GM19239 (cell line): ENCODE measurements at places on chromosomes 1 and 21.
A peak's percentile ranks its signal among the peaks of the same experiment; 100 is the strongest.

DNA sequence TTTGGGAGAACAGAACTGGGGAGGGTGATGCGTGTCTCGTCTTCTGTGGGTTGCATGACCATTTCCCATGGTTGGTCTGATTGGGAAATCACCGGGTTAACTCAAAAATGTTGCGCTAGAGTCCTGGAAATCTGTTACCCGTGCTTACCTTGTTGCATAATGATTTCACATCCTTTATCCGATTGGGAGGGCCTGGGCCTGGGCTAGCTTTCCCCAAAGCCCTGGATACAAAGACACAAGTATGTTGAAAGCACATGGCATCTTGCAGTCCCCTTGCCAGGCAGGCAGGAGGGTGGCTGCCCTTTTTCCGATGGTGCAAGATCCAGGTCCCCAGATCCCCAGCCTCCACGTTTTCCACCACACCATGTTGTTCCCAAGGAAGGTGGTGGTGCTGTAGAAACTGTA is 582 bp downstream of the TRPM2 start:
- no peak for DNase-seq

DNA sequence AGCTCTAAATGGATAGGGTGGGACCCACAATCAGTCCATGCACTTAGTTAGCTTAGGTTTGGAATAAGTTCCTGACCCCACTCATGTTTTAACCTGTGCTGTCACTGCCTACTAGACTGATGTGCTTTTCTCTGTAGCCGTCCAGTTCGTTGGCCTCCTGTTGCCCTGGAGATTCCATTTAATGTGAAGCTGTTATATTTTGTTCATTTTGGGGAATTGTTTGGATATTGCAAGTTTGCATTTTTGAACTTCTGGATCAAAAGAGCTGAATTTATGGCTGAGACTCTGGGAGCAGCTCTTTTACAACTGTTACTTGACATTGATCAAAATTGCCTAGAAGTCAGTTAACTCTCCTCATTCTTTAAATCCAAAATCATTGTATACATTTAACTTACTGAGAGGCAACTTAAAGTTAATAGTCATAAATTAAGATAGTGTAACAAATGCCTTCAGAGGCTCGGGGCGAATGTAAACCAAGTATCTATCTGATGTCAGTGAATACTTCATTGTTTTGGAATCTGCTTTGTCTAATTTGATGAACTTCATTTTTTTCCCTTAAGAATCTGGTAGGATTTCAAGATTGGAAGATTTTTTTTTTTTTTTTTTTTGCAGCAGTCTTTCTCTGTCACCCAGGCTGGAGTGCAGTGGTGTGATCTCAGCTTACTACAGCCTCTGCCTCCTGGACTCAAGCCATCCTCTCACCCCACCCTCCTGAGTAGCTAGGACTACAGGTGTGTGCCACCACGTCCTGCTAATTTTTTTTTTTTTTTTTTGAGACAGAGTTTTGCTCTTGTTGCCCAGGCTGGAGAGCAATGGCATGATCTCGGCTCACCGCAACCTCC is 38.1 kb downstream of the MIGA1 start:
- no peak for DNase-seq

DNA sequence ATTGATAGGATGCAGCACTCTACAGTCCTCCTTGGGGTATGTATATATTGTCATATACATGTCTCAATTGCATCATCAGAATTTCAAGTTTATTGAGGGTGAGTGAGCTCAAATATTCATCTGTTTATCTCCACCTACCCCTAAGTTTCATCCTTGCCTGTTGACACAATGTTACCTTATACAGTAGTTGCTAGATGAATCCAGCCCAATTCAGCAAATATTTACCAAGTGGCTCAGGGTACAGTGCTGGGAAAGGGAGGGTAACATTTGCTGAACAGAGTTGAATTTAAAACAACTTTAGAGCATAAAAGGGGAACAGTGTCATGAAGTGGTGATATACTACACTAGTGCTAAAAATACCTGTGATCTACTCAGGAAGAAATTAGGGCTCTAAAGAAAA is 14.4 kb downstream of the ELAVL4 start:
- no peak for DNase-seq

DNA sequence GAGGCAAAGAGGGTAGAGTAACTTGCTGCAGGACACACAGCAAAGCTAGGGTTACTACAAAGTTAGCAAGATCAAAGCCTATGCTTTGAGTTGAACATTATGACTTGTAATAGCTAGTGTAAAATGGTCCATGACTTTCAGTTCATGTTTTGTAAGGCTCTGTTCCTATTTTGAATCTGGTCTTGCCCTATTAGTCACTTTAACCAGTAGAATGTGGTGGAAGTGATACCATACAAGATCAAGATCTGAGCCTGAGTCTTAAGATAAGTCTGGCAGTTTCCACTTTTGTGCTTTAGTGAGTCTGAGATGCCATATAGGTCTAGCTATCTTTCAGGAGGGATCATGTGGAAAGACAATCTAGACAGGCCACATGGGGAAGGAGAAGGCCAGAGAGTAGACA is 282.1 kb upstream of the BRINP3 start:
- DNase-seq = no peak

DNA sequence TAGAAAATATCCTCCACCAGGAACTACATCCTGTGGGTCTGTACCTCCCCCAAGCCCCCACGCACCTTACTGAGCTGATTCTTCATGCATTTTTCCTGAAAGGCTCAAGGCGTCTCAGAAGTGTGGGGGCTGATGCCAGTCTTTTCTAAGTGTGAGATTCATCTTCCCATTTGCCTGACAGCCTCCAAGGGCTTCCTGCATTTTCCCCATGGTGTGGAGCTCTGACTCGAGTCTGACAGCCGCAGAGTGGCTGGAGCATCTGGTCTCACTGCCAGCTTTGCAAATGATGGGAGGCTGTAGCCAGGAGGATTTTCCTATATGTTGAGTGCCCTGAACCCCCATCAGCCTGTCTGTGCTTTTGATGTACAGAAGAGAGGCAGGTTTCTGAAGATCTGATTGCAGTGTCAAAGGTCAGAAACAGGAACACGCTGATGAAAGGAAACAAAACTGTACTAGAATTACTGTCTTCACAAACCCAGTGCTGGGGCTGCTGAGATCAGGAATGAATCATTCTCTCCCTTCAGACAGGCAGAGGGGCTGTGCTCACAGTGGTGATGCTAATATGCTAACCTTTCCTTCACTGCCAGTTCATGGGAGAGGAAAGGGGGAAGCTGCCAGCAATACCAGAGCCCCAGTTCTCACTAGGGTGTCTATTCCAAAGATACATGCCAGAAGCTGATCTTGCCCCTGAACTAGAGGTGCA is 201.5 kb upstream of the C1orf174 start:
- no peak for DNase-seq

DNA sequence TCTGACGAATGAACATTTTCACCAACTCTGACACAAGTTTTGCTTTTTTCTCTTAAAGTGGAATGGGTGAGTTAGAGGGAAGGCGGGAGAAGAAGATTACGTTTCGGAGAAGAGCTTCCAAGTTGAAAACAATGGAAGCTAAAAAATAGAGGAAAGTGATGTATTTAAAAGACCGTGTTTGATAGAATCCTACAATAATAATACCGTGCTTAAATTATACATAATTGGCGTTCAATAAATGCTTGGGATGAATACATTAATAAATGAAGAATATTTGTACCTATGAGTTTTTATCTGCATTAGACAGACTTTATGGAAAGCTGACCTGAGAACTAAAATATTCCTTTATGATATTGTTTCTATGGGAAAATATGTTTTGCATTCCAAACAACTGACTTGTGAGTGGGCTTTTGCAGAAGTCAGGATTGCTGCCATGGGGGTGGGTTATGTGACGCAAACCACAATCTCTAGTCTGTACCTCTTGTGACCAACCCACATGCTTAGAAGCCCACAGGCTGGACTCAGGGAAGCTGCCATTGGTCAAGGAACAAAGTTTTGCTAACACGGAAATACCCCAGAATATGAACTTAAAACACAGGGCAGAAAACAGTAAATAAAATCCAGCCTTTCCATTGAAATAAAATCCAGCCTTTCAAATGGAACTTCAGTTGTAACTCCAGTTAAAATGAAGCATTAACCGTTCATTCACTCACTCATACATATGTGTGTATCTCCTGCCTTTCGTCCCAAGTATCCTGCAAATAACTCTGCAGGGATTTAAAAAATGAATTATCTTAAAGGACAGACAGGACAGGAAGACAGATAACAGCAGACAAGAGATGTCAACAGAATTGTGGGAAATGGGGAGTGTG is 21.3 kb upstream of the ATF3 start:
- no peak for DNase-seq

DNA sequence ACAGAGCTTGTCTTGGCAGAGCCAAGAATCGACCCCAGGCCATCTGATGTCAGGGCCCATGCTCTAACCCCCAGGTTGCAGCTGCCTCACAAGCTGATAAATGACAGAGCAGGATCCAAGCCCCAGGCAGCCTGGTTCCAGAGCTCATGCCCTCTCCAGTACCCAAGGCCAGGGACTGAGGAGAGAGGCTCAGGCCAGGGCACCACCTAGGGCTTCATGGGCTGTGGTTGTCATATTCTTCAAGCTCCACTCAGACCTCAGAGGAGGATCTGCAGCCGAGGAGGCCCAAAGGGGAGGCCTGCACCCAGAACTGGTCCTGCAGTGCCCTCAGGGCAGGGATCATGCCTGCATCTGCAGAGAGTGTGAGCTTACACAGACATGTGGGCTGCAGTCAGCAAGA is 301.1 kb downstream of the MATN1 start:
- no peak for DNase-seq

DNA sequence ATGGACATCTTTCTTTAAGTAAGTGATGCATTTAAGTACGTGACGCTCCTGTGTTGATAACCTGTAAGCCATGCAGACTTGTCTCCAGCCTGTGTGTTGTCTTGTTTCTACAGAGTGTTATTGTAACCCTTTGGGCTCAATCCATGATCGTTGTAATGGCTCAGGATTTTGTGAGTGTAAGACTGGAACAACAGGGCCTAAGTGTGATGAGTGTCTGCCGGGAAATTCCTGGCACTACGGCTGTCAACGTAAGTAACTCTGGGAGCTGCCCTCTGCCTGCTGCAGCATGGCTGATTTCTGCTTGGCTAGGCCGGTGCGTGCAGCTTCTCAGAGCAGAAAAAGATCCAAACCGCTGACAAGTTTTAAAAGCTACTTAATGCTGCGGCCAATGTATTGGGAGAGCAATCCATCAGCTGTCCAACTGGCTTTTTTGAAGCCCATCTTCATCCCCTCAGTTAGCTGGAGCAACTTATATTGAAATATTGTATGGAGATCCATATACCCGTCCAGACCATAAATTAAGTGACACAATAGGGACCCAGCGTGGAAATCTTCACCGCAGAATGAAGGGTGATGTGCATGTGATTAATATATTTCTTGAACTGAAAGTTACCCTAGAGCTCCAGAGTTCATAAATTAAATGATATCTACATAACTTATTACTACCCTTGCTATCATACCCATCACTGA is 295.9 kb downstream of the NTNG1 start:
- no peak for DNase-seq

DNA sequence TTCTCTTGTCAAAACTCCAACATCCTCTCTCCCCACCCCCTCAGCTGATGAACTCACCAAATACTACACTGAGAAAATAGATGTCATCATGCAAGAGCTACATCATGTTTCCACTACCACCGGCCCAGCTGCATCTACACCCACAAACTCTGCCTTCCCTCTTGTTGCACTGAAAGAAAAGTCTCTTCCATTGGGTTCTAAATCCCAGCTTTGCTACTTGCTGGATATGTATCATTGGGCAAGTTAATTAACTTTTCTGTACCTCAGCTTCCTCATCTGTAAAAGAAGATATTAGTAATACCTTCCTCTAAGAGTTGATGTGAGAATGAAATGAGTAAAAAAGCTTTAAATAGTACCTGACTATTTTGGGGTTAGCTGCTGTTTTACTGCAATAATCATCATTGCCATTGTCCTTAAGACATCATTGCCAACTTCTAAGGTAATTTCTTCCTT is 108.6 kb downstream of the OLFML2B start:
- peak; percentile 1 for DNase-seq

- no peak for DNase-seq
These were observed 25.5 kb upstream of the CSF3R start for GRCh38 chr1:36508257-36508656.

- DNase-seq = no peak
These were observed 3.1 kb upstream of the MXRA8 start for GRCh38 chr1:1361233-1361981.

DNA sequence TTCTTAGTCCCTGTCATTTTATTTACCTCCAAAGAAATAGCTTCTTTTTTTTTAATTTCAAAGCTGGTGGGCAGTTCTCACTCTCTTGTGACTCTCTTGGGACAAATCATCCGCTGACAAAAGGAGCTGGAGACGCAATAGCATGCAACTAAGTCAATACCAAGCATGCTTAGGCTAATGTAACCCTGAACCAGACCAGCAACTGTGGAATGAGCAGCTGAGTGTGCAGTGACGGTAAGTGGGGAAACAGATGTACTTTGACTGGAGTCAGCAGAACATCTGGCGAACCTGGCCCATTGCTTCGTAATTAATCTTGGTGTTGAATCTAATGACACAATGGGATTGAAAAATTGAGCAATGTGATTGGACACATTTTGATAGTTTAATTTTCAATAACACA is 280.7 kb upstream of the PLXNA2 start:
- DNase-seq = no peak

- no peak for DNase-seq
These were observed 141.3 kb downstream of the ASTN1 start for GRCh38 chr1:177023249-177023648.

- no peak for DNase-seq
These were observed 3.7 kb downstream of the LEFTY2 start for GRCh38 chr1:225937048-225937968.

- no peak for DNase-seq
These were observed 37.7 kb downstream of the CEP170 start for GRCh38 chr1:243217349-243217748.

GRCh38 chr1:218671573-218671972 is 326.4 kb downstream of the TGFB2 start:
- no peak for DNase-seq

DNA sequence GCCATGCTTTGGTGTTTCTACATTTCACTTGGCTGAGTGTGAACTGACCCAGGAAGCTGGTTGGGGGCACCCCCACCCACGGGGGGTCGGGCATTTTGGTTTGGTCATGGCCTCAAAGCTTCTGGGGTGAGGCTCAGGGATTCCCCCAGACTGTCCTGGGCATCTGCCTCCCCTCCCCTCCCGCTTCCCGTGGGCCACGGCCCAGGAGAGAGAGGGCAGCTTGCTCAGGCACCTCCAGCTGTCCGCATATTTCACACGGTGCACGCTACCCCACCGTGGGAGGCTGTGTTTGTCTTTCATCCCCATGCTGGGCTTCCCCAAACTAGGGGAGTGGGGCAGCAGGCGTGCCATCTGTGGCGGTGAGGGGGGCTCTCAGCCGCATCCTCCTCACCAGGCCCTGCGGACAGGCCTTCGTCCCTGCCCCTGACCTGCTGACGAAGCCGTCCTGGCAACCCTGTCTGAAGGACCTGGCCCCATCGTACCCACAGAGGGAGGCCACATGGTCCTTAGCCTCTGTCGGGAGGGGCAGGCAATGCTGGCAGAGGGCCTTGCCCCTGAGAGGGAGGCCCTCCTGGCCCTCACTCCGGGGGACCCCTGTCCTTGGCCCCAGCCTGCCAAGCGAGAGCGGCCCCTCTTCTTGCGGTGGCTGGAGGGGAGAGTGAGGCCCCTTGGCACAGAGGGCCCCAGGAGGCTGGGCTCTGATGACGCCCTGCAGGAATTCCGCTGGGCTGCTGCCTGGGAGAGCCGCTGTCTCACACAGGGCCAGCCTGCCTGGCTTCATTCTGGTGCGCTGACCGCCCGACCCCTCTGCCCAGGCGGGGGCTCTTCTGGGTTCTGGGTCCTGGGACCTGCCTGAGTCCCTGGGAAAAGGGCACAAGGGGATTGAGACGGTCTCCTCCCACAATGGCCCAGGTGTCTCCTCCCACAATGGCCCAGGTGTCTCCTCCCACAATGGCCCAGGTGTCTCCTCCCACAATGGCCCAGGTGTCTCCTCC is 22.1 kb downstream of the TP73 start:
- DNase-seq = no peak

GRCh38 chr1:179168536-179168935 is 60.9 kb downstream of the ABL2 start:
- no peak for DNase-seq
